ENCODE measurements at places on chromosomes 13 and 19. TPM values are rescaled to one million over a fixed set of nuclear protein-coding genes. Genes with fewer than 3 reads are reported as not detected.

POU2F2 gene
- 0.09 TPM for total RNA-seq

RASL11A gene
- total RNA-seq = 3.2 TPM

ERICH6B gene
- not detected for total RNA-seq

ZNF729 gene
- not detected for total RNA-seq

DPF1 gene
- 3.2 TPM for total RNA-seq

ZNF177 gene
- 0.84 TPM for total RNA-seq

KRI1 gene
- 10.2 TPM for total RNA-seq

LONP1 gene
- total RNA-seq = 50.4 TPM

C2CD4C gene
- not detected for total RNA-seq

- no peaks in the 10 kb centered on the region for H3K36me3 ChIP-seq
- no peak for DNase-seq
- H3K27ac ChIP-seq = no peak overlapping the region
- H3K4me3 ChIP-seq = no peak overlapping the region
Observed at GRCh38 chr19:36420961-36421748, 2.7 kb upstream of the ZFP82 start.

- no peaks in the 10 kb centered on the region for H3K27me3 ChIP-seq
- H3K4me1 ChIP-seq = no peaks in the 10 kb centered on the region
- no peak for DNase-seq
- H3K4me3 ChIP-seq = no peak overlapping the region
- H3K27ac ChIP-seq = no peak overlapping the region
- H3K36me3 ChIP-seq = peaks cover 32% of the 10 kb centered on the region
Observed at GRCh38 chr19:5143471-5144411, 174.8 kb downstream of the KDM4B start.

- H3K4me3 ChIP-seq = no peak overlapping the region
- peaks cover 13% of the 10 kb centered on the region for H3K4me1 ChIP-seq
- H3K27ac ChIP-seq = no peak overlapping the region
- H3K27me3 ChIP-seq = peaks cover 13% of the 10 kb centered on the region
- no peak for DNase-seq
Observed at GRCh38 chr19:4754248-4754647, 30.6 kb upstream of the DPP9 start.

GRCh38 chr13:93477238-93477637, 250.6 kb downstream of the GPC6 start:
- H3K27me3 ChIP-seq = no peaks in the 10 kb centered on the region
- 0 out of 2 replicates have a peak, but pooled peaks cover 6% of the 10 kb centered on the region for H3K4me1 ChIP-seq
- H3K36me3 ChIP-seq = no peaks in the 10 kb centered on the region
- no peak overlapping the region for H3K4me3 ChIP-seq

GRCh38 chr19:10514211-10515145, 2.8 kb downstream of the S1PR5 start:
- H3K4me1 ChIP-seq = peaks cover 60% of the 10 kb centered on the region
- peak overlapping the region; percentile 23 for H3K4me3 ChIP-seq
- peaks cover 15% of the 10 kb centered on the region for H3K27me3 ChIP-seq
- DNase-seq = no peak
- no peak overlapping the region for H3K27ac ChIP-seq

DNA sequence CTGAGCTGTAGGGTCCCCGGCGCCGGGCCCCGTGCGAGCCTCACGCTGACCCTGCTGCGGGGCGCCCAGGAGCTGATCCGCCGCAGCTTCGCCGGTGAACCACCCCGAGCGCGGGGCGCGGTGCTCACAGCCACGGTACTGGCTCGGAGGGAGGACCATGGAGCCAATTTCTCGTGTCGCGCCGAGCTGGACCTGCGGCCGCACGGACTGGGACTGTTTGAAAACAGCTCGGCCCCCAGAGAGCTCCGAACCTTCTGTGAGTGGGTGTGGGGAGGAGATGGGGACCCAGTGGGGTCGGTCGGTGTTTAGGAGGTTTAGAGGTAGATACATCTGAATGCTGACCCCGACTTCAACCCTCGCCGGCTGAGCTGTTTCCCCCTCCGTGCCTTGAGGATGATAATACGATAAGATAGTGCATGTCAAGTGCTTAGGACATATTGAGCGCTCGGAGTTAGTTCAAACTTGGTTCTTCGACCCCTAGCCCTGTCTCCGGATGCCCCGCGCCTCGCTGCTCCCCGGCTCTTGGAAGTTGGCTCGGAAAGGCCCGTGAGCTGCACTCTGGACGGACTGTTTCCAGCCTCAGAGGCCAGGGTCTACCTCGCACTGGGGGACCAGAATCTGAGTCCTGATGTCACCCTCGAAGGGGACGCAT, 1.9 kb downstream of the ICAM5 start:
- DNase-seq = no peak
- no peak overlapping the region for H3K27ac ChIP-seq
- peak overlapping the region; percentile 79 for H3K4me3 ChIP-seq
- H3K4me1 ChIP-seq = peaks cover 70% of the 10 kb centered on the region
- H3K27me3 ChIP-seq = peaks cover 20% of the 10 kb centered on the region

GRCh38 chr13:49652355-49653305, 24.3 kb downstream of the ARL11 start:
- H3K27me3 ChIP-seq = no peaks in the 10 kb centered on the region
- H3K4me1 ChIP-seq = peaks cover 5% of the 10 kb centered on the region
- H3K27ac ChIP-seq = no peak overlapping the region
- DNase-seq = peak; percentile 70

DNA sequence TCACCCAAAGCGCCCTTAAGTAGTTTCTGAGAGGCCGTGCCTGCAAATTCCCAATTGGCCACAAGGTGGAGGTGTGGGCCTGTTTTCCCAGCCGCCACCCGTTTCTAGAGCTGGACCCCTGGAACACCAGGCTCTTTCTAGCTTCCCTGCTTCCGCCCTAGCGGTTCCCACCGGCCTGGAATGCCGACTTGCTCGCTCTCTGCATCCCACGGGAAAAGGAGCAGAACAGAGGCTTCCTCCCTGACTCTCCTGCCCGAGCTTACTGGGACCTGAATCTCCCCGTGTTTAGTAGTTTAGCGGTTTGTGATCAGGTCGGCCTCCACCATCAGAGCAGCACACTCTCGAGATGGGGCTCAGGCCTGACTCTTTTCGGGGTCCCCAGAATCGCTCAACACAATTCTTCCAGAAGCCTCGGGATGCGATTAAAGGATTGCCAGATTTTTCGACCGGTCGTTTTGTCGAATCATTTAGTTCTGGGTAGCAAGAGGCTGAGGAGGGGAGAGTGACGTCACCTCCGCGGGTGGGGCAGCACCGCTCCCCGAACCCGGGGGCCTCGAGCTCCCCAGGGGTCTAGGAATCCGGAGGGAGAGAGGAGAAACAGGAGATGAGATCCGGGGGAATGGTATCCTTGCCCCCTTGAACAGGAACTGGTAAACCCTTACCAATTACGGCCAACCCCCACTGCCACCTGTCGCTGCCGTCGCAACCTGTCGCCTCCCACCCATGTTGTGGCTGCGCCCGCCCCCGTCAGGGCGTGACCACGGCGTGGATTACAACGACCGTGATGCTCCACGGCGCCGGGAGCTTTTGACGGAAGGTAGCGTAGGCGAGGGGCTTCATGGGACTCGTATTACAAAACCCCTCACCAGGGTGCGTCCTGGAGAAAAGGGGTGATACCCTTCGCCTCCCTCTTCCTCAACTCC, 8.0 kb downstream of the NAPSA start:
- H3K27me3 ChIP-seq = no peaks in the 10 kb centered on the region
- DNase-seq = peak; percentile 52
- H3K4me1 ChIP-seq = peaks cover 11% of the 10 kb centered on the region
- H3K27ac ChIP-seq = no peak overlapping the region
- H3K36me3 ChIP-seq = no peaks in the 10 kb centered on the region

DNA sequence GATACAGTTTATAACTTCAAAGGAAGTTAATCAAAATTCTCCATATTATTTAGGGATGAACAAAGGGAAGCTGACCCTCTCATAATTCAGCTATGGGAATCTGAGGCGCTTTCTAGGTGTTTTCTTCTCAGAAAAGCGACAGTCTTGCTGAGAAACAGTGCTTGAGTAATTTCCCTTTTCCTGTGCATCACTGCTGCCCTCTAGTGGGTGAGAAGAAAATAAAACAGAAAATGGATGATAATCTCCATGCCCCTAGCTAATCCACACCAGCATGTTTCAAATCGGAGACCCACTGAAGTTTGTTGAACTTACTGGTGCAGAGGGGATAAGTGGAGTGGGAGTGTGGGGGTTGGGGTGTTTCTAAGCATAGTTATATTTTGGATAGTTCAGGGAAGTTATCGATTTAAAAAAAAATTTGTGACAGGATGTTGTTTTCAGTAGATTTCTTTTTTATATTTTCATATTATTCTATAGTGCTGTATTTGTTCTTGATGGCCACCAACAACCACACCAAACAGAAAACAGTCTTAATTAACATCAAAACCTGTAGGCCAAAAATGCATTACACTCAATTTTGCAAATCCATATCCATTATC, 21.4 kb downstream of the LCP1 start:
- no peaks in the 10 kb centered on the region for H3K27me3 ChIP-seq
- H3K36me3 ChIP-seq = no peaks in the 10 kb centered on the region
- DNase-seq = peak; percentile 58
- H3K4me1 ChIP-seq = peaks cover 14% of the 10 kb centered on the region

- no peak for DNase-seq
- no peaks in the 10 kb centered on the region for H3K36me3 ChIP-seq
- H3K27me3 ChIP-seq = no peaks in the 10 kb centered on the region
- H3K4me1 ChIP-seq = no peaks in the 10 kb centered on the region
Observed at GRCh38 chr13:75670496-75670895, 34.4 kb downstream of the LMO7 start.

DNA sequence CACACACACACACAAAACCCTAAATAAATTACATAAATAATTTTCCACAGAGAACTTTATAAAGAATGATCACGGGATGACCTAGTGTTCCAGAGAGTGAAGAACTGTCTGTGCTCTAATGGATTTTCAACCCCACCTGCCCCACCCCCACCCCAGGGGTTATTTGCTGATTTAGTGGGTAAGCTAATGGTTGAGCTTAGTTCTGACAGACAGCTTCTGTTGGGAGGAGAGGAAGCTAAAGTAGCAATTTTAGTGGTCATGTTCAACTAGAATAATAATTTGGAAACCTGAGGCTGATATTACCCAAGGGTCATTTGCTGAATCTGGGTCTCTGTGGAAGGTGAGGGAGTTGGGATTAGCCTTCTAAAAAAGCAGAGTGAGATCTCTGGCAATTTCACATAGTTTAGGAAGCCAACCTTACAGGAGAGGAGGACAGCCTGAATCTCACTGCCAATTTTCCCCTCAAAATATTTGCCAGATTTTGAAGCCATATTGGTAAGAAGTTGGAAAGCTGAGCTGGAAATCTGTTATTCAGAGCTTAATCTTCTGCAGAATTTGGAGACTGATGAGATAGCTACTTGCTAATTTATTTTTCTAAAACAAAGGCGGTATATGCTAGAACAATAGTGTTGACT, 68.7 kb downstream of the POSTN start:
- no peaks in the 10 kb centered on the region for H3K4me1 ChIP-seq
- no peaks in the 10 kb centered on the region for H3K27me3 ChIP-seq
- no peaks in the 10 kb centered on the region for H3K36me3 ChIP-seq
- H3K27ac ChIP-seq = no peak overlapping the region
- no peak overlapping the region for H3K4me3 ChIP-seq

DNA sequence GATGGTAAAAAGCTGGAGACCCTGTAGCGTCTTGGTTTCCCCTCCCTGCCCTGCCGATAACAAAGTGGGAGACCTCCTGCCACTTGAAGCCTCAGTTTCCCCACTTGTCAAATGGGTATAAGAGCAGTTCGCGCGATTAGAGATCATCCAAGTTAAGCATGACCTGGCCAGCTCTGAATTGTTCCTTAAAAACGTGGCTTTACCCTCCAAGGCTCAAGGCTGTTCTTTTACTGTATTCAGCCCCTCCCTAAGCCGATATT, 421 bp downstream of the TNPO2 start:
- H3K27me3 ChIP-seq = no peaks in the 10 kb centered on the region
- peak overlapping the region; percentile 67 for H3K4me3 ChIP-seq
- DNase-seq = no peak

- H3K4me3 ChIP-seq = no peak overlapping the region
- H3K36me3 ChIP-seq = no peaks in the 10 kb centered on the region
- no peak overlapping the region for H3K27ac ChIP-seq
- no peaks in the 10 kb centered on the region for H3K27me3 ChIP-seq
- no peaks in the 10 kb centered on the region for H3K4me1 ChIP-seq
Observed at GRCh38 chr13:103935117-103935516, 868.9 kb upstream of the SLC10A2 start.

GRCh38 chr13:45238945-45239795, 38.3 kb upstream of the KCTD4 start:
- no peaks in the 10 kb centered on the region for H3K36me3 ChIP-seq
- DNase-seq = no peak
- no peaks in the 10 kb centered on the region for H3K27me3 ChIP-seq
- H3K4me1 ChIP-seq = peaks cover 7% of the 10 kb centered on the region

DNA sequence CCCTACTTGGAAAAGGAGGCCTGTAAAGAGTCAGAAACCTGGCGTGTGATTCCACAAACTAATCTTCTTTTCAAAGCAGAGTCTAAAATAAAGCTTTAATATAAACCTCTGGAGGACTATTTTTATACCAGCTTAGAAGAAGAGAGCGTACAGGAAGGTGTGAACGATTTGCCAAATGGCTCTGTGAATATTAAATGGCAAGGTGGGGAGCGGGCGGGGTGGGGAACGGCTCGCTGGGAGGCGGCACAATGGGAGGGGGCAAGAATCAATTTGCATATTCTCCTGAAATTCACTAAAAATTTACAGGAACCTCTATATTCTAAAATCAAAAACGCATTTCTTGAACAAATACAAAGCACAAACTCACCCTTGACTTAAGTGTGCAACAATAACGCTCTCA, 982 bp downstream of the ZNF780B start:
- no peak for DNase-seq
- H3K36me3 ChIP-seq = peaks cover 4% of the 10 kb centered on the region
- peaks cover 43% of the 10 kb centered on the region for H3K4me1 ChIP-seq

DNA sequence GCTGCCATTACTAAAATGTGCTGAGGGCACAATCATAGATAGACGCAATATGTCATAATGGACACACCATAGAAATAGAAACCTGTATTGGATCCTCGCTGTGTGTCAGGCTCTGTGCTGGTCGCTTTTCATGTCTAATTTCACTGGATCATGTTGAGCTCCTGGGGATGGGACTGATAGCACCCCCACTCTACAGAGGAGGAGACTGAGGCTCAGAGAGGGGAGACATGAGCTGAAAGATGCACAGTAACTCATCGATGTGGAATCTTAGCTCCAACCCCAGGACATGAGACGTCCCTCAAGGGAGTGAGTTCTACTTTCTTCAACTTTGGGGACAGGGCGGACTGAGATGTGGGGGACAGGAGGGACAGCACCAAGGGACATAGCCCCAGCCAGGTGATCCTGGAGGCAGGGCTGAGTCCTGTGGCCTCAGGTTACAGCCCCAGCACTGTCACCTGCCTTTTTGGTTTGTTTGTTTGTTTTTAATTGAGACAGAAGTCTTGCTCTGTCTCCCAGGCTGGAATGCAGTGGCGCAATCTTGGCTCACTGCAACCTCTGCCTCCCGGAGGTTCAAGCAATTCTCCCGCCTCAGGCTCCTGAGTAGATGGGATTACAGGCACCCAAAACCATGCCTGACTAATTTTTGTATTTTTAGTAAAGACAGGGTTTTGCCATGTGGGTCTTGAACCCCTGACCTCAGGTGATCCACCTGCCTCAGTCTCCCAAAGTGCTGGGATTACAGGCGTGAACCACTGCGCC, 6.6 kb upstream of the GIPC1 start:
- no peaks in the 10 kb centered on the region for H3K36me3 ChIP-seq
- H3K27me3 ChIP-seq = no peaks in the 10 kb centered on the region
- peak; percentile 70 for DNase-seq
- H3K27ac ChIP-seq = no peak overlapping the region
